Small intestine (tissue), 16 donors: ENCODE measurements at places on chromosomes 7 and 10.

GRCh38 chr10:71860243-71861029 is 9.4 kb upstream of the PSAP start:
- peak; percentile 70 for DNase-seq

DNA sequence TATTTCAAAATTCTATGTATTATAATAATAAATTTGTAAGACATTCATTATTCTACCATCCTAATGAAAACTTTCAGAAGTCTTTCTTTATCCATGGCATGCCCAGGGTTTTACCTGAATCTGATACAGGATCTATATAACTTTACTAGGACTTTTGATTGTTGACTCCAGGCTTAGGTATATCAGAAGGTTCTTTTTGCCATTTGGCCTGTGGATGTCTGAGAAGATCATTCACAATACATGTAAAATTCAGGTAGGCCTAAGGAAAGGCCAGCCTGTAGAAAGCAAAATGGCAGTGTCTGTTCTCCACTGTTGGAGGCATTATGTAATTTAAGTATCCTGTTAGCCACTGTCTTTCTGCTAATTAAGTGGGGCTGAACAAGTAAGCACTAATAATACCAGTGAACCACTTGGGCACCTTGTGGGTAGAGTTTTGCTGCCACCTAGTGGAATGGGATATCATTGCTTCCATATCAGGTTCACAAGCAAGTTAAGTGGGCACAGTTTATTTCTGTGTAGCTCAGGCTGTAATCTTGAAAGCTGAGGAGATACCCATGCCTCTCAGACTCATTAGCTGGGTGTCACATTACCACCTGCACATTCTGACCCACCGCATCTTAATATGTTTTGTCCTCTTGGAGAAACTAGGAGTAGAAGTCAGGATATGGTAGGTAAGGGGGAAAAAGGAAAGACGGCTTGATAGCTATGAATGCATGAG is 105.5 kb downstream of the SEPTIN7 start:
- DNase-seq = peak; percentile 74

DNA sequence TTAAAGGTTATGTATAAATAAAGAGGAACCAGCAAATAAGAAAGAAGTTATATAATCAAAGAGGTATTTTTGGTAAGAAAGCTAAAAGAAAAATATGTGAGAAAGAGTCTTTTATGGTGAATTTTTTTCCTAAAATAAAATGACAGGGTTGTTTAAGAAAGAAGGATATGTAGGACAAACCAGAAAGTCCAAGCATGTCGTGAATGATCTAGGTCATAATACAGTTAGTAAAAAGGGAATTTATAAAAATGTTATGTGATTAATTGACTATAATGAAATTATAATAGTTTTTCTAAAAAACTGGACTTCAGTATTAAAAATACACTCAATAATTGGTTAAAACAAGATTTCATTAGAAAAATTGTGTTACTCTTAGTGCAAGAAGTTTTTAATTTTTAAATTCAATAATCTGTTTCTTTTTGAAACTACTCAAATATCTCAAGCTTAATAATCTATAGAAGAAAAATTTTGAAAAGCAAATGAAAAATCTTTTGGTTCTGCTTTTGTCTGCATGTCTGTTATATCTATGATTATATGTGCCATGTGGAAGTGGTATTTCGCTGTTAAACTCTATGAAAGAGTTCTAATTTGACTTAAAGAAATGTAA is 23.3 kb downstream of the AVL9 start:
- no peak for DNase-seq

- no peak for DNase-seq
These were observed 143.4 kb downstream of the PPP1R3A start for GRCh38 chr7:113775401-113775800.

DNA sequence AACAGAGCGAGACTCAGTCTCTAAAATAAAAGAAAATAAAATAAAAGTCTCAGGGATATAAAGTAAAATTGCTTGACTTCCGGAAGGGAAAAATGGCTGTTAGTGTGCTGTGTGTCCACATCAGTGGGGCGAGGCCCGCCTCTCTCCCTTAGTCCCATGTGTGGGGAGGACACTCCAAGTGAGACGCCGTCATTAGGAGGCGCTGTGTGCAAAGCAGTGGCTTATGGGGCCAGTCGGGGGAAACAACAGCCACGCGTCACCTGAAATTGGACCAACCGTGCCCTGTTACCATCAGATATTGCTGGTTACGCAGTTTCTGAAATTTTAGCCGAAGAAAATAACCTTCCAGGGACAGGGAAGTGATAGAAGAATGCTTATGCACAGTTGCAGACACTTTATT is 15.8 kb downstream of the SFXN4 start:
- no peak for DNase-seq
